ENCODE measurements at places on chromosomes 6 and 20.

DNA sequence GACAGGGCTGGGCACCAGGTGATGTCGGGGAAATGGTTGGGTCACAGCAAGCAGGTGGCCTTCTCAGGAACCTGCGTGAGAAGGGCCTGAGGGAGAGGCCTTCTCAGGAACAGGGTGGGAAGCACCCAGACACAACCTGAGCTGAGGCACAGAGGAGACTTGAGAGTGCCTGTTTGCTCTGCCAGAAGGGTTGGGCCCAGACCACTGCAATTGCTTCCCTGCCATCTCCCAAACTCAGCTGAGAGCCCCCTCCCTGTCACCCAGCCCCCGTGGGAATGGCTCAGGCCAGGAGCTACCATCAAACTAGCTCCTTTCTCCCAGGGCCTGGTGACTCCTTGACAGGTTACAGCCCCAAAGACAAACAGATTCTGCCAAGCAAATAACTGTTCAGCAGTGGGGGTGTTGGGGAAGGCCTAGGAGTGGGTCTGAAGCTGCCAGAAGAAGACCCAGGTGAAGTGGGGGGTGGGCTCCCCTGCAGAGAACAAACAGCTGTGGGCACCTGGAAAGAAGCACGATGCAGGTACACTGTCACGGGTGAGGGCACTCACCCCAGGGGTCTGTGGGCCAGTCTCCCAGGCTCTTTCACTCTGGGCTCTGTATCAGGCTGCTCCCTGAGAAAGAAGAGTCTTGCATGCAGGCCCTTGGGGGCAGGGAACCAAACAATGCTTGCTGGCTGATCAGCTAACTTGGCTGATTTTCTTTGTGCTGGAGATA, 30.4 kb upstream of the SPDEF start:
- DNase-seq = no peak

DNA sequence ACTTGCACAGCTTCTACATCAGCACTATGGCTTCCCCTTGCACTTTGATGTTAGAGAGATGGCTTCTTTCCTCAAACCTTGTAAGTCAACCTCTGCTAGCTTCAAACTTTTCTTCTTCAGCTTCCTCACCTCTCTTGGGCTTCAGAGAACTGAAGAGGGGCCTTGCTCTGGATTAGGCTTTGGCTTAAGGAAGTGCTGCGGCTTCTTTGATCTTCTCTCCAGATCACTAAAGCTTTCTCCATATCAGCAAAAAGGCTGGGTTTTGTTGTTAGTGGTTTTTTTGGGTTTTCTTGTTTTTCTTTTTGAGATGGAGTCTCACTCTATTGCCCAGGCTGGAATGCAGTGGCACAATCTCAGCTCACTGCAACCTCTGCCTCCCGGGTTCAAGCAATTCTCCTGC, 24.0 kb downstream of the CDK5RAP1 start:
- no peak for DNase-seq

DNA sequence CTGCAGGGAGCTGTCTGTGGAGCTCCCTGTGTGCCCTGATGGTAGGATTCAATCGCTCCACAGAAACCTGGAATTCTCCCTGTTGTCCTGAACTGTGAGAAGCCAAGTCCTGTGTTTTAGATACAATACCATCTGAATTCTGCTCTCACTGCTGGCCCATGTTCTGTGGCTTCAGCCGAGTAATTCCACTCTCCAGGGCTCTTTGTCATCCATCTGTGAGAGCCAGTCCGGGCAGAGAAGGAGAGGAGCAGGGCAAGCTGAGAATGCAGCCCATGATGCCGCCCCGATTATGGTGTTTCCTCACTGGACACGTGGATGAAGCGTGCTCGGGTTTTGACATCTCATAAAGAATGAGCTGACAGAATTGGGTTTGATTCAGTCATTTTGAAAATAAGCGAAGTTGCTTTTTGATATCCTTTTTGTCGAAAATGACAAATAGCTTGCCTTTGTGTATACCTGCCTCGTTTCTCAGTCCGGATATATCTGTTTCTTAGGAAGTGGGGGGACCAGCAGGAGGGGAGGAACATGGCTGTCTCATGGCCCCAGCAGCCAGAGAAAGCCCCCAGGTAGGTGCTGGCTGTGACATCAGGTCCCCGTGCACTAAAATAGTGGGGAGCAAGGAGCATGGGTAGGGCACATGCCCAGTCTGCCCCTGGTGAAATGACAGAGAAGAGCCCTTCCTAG, 8.2 kb upstream of the CD93 start:
- DNase-seq = no peak

DNA sequence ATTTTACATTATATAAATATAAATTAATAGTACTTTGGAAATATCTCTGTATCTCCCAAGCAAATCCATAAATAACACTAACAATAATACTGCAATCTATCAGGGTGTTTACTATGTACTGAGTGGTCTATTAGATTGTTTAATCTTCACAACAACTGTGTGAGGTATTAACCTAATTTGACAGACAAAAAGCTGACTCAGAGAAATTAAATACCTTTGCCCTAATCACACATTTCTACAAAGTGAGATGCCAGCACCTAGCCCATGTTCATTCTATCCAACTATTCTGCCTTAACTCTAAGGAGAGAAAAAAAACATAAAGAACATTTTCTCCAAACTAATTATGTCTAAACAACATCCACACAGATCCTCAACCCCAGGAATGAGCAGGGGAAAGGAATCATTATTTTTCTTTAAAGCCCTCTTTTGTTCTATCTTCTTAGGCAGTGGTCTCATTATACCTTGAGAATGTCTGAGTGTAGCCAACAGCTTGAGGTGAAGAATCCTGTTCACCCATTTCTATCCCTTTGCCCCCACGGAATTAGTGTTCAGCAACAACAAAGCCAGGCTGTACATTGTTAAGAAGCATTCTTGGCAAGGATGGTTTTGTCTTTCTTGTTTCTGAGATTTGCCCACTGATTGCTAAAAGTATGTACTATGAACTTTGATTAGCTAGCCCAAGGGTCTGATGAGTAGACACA, 42.7 kb downstream of the PRL start:
- DNase-seq = no peak

GRCh38 chr20:62501801-62502495, 26.2 kb upstream of the GATA5 start:
- DNase-seq = peak; percentile 61

DNA sequence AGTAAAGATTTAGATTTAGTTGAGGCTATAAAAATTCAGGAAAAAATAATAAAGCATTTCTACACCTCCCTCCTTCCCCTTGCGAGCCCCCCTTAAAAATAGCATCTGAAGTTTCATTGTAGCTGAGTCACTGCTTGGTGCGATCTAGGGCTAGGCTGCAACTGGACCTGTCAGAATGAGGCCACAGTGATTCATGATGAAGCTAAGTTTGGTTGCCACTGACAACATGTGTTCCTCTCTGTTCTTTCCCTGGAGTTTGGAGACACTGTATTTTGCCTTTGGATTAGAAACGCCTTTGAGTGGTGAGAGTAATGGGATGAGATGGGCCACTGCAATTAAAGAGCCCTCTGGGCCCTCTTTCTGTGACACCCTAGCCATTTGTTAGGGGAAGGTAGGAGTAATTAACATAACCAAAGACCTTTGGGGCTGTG, 334.1 kb downstream of the NRN1 start:
- no peak for DNase-seq

DNA sequence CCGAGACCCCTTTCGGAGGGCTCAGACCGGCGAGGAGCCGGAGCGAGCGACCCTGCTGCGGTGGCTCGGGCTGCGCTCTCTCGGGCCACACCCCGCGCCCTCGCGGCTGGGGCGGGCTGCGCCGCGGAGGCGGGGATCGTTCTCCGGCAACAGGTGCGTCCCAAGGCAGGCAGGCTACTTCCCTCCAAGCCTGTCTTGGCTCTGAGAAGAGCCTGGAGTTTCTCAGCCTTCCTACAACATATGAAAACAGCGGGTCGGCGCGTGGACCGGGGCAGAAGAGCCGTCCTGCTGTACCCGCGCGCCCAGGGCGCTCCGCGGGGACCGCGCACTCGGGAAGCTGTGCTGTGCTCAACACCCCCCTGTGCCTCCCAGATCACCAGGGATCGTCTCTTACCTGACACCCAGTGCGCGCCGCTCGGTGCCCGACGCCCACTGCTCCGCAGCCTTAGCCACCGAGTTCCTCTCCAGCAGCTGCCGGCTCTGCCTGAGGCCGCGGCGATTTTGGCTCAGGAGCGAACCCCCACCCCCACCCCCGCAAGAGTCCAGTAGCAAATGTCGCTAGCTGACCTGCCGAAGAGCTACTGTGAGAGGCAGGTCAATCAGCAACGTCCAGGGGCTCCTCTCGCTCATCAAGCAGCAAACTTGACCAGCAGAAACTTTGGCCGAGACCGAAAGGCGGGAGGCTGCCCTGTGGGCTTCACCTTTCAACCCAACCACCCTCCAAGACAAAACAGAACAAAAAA, 3.7 kb upstream of the OLIG3 start:
- no peak for DNase-seq

DNA sequence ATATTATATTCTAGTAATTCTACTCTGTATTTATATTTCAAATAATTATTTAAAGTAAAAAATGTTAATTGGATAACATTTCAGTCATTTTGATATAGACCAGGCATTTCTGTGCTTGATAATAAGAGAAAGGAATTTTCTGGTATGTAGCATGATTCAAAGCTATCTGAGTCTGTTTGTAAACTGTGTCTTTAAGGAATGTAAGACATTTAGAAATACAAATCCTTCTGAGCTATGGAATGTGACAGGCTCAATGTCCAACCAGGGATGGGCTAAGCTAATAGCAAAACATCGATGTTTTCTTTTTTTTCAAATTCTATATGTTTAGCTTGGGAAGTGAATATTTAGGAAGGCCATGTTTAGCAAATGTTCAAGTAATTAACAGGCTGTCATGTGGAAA, 41.5 kb upstream of the FAM83B start:
- no peak for DNase-seq

GRCh38 chr6:119655124-119655523, 305.6 kb upstream of the MAN1A1 start:
- DNase-seq = no peak

- no peak for DNase-seq
Observed at GRCh38 chr6:3911614-3912336, 62.6 kb downstream of the FAM50B start.

- DNase-seq = no peak
Observed at GRCh38 chr6:72835749-72836148, 213.9 kb downstream of the KCNQ5 start.

DNA sequence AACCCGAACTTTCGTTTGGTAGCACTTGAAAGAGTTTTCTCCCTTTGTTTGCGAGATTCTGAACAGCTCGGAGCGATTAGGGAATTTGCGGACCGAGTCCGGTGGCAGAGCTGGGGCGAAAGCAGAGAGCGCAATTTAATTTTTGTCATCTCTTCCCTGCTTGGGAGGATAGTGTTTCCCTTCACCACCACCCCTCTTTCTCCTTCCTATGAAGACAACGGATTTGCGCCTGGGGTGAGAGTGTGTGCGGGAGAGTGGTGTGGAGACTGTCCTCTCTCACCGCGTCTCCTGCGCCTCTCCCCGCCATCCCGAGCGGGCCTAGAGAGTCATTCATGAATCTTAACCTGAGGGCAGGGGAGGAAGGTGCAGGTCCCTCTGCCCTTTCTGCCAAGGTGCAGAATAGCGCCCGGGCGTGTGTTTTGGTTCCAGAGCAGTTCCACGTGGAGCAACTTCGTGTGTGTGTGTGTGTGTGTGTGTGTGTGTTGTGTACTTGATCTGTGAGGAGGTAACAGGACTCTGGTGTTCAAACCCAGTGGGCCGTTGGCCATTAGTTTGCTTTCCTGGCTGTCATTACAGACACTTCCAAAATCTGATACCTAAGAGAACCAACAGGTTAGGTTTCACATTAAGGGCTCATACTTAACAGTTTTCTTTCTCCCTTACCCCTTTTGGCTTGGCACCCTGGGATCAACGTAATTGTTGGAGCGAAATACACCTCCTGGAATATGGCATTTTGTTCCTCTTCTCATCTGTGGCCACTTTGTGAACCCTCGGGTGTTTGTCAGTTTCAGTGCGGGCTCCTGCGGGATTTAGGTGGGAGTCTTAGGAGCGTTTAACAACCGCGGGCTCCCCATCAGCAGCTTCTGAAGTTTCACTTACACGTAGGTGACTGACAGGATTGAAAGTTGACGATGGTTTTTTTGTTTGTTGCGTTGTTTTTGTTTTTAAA, 1.8 kb downstream of the EYA4 start:
- DNase-seq = no peak

DNA sequence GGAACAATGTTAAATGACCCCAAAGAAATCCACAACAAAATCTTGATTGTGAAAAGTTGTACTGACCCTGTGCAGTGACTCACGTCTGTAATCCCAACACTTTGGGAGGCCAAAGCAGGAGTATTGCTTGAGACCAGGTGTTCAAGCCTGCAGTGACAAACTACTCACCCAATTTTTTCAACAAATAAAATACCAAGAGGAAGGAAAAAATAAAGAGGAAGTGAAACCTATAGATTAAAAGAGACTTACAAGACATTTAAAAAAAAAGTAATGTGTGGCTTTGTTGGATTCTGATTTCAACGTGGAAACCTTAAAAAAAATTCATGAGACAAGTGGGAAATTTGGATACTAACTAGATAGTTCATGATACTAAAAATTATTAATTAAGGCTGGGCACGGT, 31.9 kb downstream of the GINS1 start:
- no peak for DNase-seq

DNA sequence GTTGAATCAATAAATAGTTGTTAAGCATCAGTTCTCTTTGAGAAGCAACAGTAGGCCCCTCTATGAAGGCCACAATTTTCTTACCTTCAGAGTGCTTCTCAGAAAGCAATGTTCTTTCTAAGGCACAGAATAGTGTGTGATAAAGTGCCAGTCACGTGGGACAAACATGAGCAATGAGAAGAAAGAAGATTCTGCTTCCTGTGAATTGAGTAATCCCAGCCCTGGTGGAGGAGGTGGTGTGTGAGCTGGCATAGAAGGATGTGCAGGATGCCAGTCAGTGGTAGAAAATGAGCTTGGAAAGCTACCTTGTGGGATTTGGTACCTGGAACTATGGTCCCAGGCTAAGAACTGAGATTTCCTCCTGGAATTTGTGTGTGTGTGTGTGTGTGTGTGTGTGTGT, 21.7 kb downstream of the KIZ start:
- no peak for DNase-seq

DNA sequence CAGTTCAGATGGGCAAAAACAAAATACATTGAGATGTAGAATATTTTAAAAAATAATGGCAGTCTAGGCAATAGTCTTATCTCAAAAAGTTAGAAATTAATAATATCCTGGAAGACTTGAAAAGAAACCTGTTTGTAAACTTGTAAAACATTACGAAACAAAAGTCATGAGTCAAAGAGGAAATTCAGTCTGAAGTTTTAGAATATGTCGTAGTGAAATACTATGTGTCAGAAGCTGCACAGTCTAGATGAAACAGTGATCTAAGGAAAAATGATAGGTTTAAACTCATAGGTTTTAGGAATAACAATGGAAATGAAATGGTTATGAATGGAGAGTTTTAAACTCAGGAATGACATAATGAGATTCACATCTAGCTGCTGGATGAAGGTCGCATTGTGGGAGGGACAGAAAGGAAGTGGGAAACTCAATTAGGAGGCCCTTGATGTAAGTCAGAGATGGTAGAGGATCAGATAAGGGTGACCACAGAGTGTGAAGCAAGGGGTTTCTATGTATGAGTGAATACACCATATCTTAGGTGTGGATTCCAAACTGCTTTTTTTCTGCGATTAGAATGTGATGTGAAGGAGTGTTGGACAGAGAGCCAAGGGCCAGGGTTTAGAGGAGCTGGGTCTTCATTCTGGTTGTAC, 2.8 kb downstream of the SNRPB2 start:
- no peak for DNase-seq

- no peak for DNase-seq
Observed at GRCh38 chr6:81822568-81822967, 70.1 kb upstream of the TENT5A start.

Measured in activated CD4-positive, alpha-beta T cell treated with anti-CD3 and anti-CD28 coated beads, Interleukin-2, amount 50 U/mL, for 4 hours (primary cell).